ENCODE measurements at places on chromosomes 4 and X. TPM values are rescaled to one million over a fixed set of nuclear protein-coding genes. Genes with fewer than 3 reads are reported as not detected.

Gene SYNPO2
- total RNA-seq: 0.71 TPM

Gene TRPC3
- 0.68 TPM for total RNA-seq

Gene RPS6KA3
- 63.8 TPM for total RNA-seq

Gene NCAPG
- total RNA-seq: 56.5 TPM

Gene MAGEA12
- not detected for total RNA-seq

Gene EPHA5
- total RNA-seq: not detected

Gene CRMP1
- total RNA-seq: not detected

Gene IGSF1
- not detected for total RNA-seq

Gene MAOB
- not detected for total RNA-seq

Gene IDH3G
- total RNA-seq: 63.0 TPM

Gene GPRIN3
- 66.5 TPM for total RNA-seq

Gene DRD5
- total RNA-seq: not detected

Gene CASP3
- total RNA-seq: 66.3 TPM

Gene GPC4
- not detected for total RNA-seq

Gene SPANXN3
- not detected for total RNA-seq

Gene CT45A3
- total RNA-seq: not detected

Gene HMX1
- not detected for total RNA-seq

Gene EPGN
- not detected for total RNA-seq
